ENCODE measurements at places on chromosomes 13 and 19. TPM values are rescaled to one million over a fixed set of nuclear protein-coding genes. Genes with fewer than 3 reads are reported as not detected.

KANK2 gene
- polyA plus RNA-seq = 176 TPM

TMED1 gene
- 46.3 TPM for polyA plus RNA-seq

CFAP97D2 gene
- polyA plus RNA-seq = not detected

GRCh38 chr19:16258440-16258903 is 60.8 kb downstream of the AP1M1 start:
- H3K36me3 ChIP-seq = no peaks in the 10 kb centered on the region
- H3K4me1 ChIP-seq = no peaks in the 10 kb centered on the region
- no peak for DNase-seq
- no peak overlapping the region for H3K27ac ChIP-seq

DNA sequence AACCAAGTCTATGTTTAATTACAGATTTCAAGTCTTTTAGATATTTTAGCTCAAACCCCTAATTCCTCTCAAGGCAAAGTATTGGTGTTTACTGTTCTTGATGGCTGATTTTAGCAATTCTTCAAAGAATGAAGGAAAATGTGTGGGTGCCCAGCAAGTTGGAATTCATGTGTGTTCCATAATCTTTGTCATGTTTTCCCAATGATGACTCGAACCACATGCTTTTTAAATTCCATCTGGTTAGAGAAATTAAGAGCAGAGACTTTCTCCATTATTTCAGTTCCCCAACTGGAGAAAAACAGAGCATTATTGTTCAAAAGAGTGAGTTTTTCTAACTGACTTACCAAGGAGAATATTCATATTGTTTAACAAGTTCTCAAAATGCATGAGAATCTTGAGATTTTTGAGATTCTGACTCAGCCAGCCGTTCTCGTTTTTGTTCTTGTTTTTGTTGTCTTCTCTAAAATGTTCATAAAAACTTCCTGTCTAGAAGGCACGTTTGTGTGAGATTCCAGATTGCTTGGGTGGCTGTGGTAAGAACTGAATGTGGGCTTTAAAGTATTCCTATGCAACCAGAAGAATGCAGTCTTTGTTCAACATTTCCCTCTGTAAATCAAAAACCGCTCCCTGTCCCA is 404.7 kb downstream of the IRS2 start:
- H3K36me3 ChIP-seq = no peaks in the 10 kb centered on the region
- H3K27me3 ChIP-seq = no peaks in the 10 kb centered on the region
- DNase-seq = peak; percentile 71
- H3K4me1 ChIP-seq = peaks cover 8% of the 10 kb centered on the region

ZNF723 gene
- not detected for polyA plus RNA-seq

DNA sequence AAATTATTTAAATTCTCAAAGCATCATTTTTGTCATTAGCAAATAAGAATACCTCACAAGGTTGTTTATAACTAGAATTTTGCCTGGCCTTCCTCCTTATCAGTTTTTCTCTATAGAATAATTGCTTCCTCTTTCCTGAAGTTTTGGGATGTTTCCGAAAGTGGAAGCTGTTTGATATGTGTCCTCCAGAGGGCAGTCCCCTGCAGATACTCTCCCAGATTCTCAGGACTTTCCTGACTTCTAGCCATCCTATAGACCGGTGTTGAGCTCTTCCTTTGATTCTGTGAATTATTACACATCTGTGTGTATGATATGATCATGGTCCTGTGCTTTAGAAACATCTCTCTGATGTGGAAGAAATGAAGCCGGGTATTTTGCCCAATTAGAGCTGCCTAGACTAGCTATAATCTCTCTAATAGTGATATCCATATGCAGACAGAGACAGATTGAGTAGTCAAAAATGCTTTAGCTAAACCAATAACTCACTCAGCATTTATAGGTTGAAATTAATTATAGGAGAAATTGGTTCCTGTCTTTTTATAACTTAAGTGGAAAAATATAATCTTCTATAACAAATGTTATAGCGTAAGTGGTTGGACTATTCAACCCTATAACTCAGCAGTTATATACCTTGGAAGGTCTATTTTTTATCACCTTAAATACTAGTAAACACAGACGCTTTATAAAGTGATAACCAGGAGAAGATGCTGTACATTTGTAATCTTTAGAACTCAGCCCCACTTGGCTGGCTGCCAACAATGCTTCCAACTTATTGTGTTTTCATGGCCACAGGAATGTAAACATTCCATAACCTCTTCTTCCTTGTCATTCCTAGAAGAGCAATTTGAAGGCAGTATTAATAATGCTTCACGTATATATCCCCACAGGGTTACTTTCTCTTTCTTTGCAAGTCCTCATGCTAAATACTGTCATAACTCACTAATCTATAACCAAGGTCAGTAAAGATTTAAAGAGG is 201.0 kb upstream of the RXFP2 start:
- no peak overlapping the region for H3K4me3 ChIP-seq
- H3K27me3 ChIP-seq = no peaks in the 10 kb centered on the region
- no peak overlapping the region for H3K27ac ChIP-seq
- peak; percentile 45 for DNase-seq

DNA sequence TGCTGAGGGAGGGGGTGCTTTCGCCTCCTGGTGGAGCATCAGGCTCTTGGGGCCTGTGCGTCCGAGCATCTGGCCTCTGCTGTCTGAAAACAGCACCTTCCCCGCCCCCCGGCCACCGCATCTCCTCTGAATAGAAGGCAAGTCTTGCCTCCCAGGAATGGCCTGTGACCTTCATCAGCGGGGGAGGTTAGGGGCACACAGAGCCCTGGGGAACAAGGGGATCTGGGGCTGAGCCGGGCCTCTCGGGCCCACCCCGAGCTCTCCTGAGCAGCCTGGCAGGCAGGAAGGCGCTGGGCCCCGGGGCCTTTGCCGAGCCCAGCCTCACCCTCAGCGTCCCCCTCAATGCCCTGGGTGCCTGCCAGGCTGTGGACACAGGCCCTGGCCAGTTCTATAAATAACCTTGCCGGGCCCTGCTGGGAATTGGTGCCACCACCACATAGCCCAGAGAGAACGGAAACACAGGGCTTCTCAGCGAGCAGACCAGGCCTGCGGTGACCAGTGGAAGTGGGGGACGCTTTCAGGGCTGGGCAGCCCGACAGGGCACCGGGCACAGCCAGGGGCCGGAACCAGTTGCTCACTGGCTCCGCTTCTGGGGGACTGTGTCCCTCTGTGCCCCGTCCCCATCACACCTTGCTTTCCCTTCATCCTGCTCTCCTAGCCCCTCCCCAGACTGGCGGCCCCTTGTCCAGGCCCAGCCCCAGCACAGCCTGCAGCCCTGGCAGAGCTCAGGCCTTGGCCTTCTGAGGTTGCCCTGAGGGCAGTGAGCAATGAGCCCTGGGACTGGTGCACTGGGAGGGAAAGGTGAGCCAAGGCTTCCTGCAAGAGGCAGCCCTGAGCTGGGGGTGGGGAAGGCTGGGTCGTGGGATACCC is 9.5 kb downstream of the STK11 start:
- H3K27me3 ChIP-seq = no peaks in the 10 kb centered on the region
- DNase-seq = no peak
- no peak overlapping the region for H3K4me3 ChIP-seq
- peaks cover 16% of the 10 kb centered on the region for H3K36me3 ChIP-seq
- H3K27ac ChIP-seq = peak overlapping the region; percentile 28
- peaks cover 18% of the 10 kb centered on the region for H3K4me1 ChIP-seq
